Pancreas (tissue), 10 donors: ENCODE measurements at places on chromosomes 12 and 14.

DNA sequence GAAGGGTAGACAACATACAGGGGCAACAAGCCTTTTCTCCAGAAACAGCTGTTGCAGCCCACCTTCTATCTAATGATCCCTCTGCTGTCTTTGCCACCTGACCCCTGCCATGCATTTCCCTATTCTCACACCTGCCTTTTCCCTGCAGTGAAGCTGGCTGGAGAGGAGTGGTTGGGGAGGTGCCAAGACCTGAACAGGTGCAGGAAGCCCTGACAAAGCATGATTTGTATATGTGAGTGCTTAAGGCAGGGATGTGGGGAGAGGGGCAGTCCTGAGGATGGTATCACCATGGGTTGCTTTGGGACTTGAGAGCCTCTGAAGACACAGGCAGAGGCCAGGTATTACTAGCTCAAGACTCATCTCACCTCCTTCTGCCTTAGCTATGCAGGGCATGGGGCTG lies 2.9 kb upstream of the PFDN5 start:
- no peak for DNase-seq

DNA sequence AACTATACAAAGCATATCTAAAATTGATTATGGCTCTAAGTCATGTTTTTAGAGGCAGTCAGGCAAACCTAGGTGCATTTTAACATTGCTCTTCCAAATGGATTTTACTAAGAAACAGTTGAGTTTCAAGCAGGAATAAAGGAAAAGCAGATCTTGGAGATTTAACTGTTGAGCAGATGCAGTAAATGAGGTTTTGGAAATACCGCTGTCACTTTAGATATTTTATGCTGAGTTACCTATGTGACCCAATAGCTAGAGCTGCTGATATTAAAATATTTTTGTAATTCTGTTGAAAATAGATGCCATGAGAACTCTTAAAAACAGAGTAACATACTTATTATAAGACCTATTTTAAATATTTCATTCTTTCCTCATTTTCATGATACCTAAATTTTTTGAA lies 181.4 kb downstream of the SYT1 start:
- no peak for DNase-seq

DNA sequence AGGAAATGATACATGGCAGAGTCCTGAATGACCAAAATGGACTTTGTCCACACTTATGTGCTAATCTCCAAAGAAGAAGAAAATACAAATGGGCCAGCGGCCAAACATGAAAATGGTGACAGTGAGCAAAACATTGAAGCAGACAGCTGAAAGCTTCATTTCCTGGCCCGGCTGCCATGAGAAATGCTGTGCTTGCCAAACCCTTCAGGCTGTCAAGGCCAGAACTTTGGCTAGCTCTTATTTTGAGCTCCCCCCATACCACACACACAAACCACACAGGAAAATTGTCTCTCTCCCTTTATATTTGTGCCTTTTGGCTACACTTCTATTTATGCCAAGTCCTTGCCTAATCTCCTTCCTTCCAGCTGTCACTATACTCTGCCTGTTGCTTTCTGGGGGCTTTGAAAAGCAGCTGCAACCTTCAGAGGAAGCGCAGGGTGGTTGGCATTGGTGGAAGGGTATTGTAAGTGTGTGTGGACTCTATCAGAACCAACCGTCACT lies 323.8 kb downstream of the RAD51B start:
- DNase-seq = peak; percentile 72

GRCh38 chr14:71416392-71416791 lies 509.1 kb downstream of the PCNX1 start:
- no peak for DNase-seq
